ENCODE measurements at places on chromosomes 2 and 18.

DNA sequence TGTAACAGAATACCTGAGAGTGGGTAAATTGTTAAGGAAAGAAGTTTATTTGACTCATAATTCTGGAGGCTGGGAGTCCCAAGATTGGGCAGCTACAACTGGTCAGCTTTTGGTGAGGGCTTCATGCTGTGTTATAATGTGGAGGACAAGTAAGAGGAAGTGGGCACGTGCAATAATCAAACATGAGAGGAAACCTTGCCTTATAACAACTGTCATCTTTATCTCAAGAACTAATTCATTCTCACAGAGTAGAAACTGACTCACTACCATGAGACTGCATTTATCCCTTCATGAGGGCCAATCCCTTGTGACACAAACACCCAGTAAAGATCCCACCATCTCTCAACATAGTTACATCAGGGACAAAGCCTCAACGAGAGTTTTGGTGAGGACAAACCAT is 318.1 kb upstream of the NT5C1B start:
- H3K27me3 ChIP-seq: peaks cover 5% of the 10 kb centered on the region
- no peaks in the 10 kb centered on the region for H3K36me3 ChIP-seq
- no peak overlapping the region for H3K4me3 ChIP-seq
- no peak overlapping the region for H3K27ac ChIP-seq

- no peak overlapping the region for H3K27ac ChIP-seq
- no peaks in the 10 kb centered on the region for H3K27me3 ChIP-seq
- no peak overlapping the region for H3K4me3 ChIP-seq
- peak; percentile 10 for DNase-seq
- no peaks in the 10 kb centered on the region for H3K4me1 ChIP-seq
Measured at GRCh38 chr2:163341426-163341825, 394.4 kb downstream of the FIGN start.

DNA sequence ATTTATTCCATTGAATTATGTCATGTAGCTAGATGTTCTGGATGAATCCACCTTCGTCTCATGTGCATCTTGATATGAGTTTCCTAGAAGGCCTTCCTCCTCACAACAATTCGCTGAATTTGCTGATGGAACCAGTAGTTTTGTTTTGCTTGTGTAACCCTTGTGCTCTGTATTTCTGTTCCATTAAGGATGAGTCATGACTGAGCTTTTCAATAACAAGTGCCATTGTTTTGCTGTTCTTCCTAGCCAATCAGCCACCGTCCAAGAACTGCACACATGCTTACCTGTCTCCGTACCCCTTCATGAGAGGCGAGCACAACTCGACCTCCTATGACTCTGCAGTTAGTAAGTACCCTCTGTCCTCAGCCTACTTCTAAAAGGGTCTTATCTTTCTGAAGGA is 2.3 kb downstream of the TMEM182 start:
- no peak overlapping the region for H3K4me3 ChIP-seq
- H3K27ac ChIP-seq: no peak overlapping the region
- DNase-seq: no peak
- no peaks in the 10 kb centered on the region for H3K4me1 ChIP-seq
- H3K36me3 ChIP-seq: no peaks in the 10 kb centered on the region

DNA sequence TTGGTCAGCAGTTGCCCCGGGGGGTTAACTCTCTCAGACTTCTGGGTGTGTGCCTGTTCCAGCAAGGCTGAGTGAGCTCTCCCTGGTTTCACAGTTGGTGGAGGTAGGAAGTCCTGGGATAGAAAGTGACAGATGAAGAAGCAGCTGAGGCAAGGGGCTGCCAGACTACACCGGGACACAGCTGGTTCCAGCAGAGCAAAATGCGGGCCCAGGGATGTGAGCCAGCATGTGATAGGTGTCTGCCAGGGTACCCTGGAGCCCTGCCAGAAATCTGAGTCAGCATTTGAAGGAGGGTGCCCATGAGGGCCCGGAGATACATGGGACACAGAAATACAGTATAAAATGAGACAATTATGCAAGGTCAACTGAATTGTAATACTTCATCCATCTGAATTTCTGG is 79.3 kb upstream of the LGALSL start:
- no peaks in the 10 kb centered on the region for H3K4me1 ChIP-seq
- no peaks in the 10 kb centered on the region for H3K27me3 ChIP-seq
- no peak overlapping the region for H3K4me3 ChIP-seq

DNA sequence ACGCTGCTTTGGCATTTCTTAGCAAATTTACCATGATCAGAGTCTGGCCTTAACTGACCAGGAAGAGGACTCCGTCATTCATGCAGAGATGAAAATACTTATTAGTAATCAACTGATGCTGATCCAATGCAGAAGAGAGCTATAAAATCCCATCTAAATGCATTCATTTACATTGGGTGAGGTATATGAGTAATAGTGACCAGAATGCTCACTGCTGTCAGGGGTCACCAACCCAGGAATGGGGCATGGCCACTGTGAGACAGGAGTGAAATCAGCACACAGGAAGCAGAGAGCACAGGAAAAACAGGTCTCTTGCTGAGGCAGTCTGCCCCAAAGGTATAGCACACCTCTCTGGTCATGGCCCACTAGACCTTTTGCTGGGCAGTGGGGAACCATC is 68.1 kb upstream of the TMEM247 start:
- no peak for DNase-seq
- H3K27ac ChIP-seq: no peak overlapping the region
- peaks cover 6% of the 10 kb centered on the region for H3K4me1 ChIP-seq
- no peaks in the 10 kb centered on the region for H3K36me3 ChIP-seq
- no peak overlapping the region for H3K4me3 ChIP-seq

DNA sequence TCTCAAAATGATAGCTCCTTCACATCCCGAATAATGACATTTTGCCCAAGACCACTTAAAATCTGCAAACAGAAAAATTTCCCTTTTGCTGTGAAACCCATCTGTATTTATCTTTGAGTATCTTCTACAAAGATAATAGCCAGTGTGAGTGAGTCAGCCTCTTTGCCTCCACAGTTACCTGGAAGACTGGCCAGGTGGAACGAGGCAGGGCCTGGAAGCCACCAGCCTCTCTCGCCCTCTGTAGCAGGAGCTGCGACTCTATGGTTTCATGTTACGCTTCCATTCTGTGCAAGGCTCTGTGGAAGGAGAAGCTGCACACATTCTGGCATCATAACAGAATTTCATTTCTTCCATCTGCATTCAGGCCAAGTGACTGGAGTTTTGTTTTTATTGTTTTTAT is 9.5 kb downstream of the ELP2 start:
- no peak overlapping the region for H3K4me3 ChIP-seq
- H3K27ac ChIP-seq: no peak overlapping the region
- H3K36me3 ChIP-seq: peaks cover 6% of the 10 kb centered on the region
- no peak for DNase-seq
- no peaks in the 10 kb centered on the region for H3K4me1 ChIP-seq

GRCh38 chr18:524466-524865 is 24.0 kb upstream of the COLEC12 start:
- H3K4me1 ChIP-seq: no peaks in the 10 kb centered on the region
- H3K27me3 ChIP-seq: no peaks in the 10 kb centered on the region
- H3K36me3 ChIP-seq: no peaks in the 10 kb centered on the region

Measured in MM.1S (cell line).